ENCODE measurements at places on chromosomes 2 and 18.

DNA sequence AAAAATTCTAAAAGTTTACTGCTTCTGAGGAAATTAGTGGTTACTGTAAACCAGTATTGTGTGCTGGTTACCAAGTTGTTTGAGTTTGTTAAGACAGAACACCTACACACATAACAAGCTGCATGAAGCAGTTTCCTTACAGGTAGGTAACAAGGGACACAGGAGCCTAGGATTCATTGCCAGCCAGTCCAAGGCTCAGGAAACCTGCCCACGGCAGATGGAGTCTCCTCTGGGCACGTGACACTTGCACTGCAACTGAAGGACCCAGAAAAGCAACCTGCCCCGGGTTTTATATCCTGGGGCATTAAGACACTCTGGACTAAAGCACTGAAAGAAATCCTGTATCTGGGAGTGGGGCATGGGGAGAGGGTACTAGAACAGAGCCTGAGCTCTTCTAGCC is 639.3 kb downstream of the ADCYAP1 start:
- DNase-seq: no peak

GRCh38 chr2:20972110-20972509 is 71.8 kb downstream of the APOB start:
- no peak for DNase-seq

DNA sequence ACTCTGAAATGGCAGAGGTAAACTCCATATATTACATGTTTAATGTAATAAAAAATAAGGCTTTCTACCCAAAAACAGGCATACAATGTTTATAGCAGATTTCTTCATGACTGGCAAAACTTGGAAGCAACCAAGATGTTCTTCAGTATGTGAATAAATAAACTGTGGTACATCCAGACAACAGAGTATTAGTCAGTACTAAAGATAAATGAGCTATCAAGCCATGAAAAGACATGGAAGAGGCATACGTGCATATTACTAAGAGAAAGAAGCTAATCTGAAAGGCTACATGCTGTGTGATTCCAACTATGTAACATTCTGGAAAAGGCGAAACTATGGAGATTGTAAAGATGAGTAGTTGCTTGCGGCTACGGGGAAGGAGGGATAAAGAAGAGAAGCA is 97.4 kb downstream of the OSR1 start:
- no peak for DNase-seq

DNA sequence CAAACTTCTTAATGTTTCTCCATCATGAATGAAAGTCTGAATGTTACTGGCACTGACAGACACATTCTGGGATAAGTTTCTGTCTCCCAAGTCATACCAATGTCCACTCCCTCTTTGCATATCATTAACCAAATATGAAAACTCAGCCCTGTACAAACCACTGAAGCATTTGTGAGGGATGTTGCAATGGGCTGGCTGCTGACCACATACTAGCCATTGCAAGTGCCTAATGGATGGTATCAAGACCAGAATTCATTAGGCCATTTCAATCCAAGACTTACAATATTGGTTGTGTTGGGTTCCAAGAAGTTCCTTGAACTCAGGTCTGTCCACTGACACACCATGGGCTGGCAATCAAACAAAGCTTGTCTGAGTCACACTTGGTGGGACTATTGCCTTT is 73.8 kb downstream of the CBLN2 start:
- no peak for DNase-seq

- DNase-seq: no peak
Measured at GRCh38 chr2:152588998-152589397, 128.3 kb downstream of the PRPF40A start.

- DNase-seq: no peak
Measured at GRCh38 chr2:235642446-235643098, 148.7 kb downstream of the AGAP1 start.

- DNase-seq: no peak
Measured at GRCh38 chr2:66587216-66587615, 152.3 kb downstream of the MEIS1 start.
